ENCODE measurements at places on chromosomes 13 and 19.

GRCh38 chr19:4124638-4125037 is 716 bp upstream of the MAP2K2 start:
- no peak for DNase-seq

DNA sequence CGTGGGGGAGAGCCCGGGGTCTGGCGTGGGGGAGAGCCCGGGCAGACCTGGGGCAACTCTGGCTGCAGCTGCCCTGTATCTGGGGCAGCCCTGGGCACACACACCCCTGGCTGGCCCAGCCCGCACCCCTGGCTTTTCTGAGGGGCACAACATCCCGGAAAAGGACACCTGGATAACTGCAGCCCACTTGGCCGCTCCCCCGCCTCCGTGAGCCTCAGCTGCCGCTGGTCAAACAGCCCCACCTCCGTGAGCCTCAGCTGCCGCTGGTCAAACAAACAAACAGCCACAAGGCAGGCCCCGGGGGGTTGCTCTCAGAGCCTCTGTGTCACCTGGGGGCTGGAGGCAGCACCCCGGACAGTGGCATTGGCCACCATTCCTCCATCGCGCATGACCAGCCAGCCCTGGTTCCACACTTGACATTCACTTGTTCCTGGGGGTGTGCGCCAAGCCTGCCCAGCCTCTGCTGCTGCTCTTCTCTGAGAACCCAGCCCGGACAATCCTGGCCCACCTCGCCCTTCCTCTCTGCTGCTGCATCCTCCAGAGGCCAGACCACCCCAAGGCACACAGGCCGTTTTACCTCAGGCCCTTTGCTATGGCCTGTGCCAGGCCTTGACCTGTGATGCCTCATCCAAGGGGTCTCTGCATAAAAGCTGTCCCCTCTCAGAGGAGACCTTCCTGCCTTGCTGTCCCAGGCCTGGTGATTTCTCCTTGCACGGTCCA is 19.9 kb downstream of the CEBPG start:
- DNase-seq: no peak

GRCh38 chr13:97238883-97239282 is 16.8 kb downstream of the MBNL2 start:
- no peak for DNase-seq

DNA sequence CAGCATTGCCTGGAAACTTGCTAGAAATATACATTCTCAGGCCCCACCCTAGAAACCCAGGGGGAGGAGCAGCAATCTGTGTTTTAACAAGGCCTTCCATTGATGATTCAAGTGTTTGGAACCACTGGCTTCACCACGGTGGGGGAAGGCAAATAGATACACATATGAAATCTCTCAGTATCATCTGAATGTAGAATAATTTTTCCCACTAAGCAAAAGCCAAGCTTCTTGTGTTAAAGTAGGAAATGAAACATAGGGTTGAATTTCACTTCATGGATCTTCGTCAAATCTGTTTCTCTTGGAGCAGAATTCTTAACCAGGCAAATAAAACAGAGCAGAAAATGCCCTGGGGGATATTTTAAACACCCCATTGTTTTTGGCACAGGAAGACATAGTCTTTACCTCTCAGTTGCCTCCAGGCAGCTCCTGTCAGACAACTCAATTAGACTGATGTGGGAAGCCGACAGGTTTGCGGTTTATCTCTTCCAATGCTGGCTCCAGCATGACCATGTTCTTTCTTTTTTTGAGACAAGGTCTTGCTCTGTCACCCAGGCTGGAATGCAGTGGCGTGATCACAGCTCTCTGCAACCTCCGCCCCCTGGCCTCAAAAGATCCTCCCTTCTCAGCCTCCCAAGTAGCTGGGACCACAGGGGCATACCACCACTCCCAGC is 213.0 kb downstream of the FOXO1 start:
- no peak for DNase-seq

GRCh38 chr19:49217382-49217781 is 59.8 kb downstream of the TRPM4 start:
- peak; percentile 75 for DNase-seq

GRCh38 chr19:3132971-3133792 is 2.7 kb upstream of the GNA15 start:
- DNase-seq: no peak

GRCh38 chr19:18853755-18854427 is 22.1 kb downstream of the UPF1 start:
- no peak for DNase-seq

DNA sequence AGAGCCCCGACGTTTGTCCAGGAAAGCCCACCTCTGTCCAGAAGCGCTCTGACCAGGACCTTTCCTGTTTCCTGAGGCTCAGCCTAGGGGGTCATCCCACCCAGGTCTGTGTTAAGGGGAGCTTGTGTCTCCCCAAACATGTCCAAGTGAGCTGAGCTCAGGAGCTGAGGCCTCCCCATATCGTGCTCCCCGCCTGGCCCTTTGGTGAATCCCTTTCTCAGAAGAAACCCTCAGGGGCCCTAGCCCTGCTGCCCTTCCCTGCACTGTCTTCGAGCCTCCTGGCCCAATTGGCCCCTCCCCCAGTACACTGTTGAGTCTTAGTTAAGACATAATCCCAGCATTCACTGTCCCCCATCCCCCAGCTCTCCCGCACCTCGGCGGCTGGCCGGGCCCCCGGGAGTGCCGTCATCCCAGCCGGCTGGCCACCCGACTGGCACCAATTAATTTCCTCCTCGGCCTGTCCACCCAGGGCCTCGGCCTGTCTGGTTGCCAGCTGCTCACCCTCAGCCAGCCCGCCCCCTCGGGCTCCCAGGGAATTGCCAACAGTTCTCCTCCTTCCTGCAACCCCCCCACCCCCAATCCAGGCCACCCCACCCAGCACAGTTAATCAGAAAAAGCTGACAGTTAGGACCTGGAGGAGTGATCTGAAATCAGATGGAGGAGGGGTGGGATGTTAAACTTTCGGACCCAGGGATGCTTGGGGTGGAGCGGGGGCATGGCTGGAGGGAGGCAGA is 13.6 kb downstream of the IER2 start:
- DNase-seq: no peak

- no peak for DNase-seq
These were observed 245.8 kb upstream of the SGCG start for GRCh38 chr13:22934744-22935523.

- DNase-seq: no peak
These were observed 468.1 kb downstream of the FGF9 start for GRCh38 chr13:22138947-22139346.

GRCh38 chr19:52398081-52398441 is 412 bp downstream of the ZNF528 start:
- no peak for DNase-seq

- no peak for DNase-seq
These were observed 36.1 kb downstream of the CRTC1 start for GRCh38 chr19:18719541-18719940.

DNA sequence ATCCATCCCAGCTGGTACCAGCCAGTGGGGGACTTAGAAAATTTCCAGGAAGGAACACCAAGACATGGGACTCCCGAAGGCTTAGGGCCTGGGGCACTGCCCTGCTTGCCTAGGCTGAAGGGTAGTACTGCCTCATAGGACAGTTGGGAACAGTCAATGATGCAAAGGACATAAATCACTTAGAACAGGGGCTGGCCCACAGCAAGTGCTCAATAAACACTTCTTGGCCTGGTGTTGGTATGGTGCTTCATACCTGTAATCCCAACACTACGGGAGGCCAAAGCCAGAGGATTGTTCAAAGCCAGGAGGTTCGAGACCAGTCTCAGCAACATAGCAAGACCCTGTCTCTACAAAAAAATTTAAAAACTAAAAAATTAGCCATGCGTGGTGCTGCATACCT is 5.8 kb downstream of the KEAP1 start:
- DNase-seq: no peak

GRCh38 chr19:7535047-7535997 is at the start of gene PNPLA6:
Gene PNPLA6, plus strand, starts transcription at chr19:7535717. Its CDS starts 72 bp downstream, at chr19:7535789.
- peak; percentile 55 for DNase-seq

- DNase-seq: no peak
These were observed 152.0 kb upstream of the SLC10A2 start for GRCh38 chr13:103218253-103218652.

DNA sequence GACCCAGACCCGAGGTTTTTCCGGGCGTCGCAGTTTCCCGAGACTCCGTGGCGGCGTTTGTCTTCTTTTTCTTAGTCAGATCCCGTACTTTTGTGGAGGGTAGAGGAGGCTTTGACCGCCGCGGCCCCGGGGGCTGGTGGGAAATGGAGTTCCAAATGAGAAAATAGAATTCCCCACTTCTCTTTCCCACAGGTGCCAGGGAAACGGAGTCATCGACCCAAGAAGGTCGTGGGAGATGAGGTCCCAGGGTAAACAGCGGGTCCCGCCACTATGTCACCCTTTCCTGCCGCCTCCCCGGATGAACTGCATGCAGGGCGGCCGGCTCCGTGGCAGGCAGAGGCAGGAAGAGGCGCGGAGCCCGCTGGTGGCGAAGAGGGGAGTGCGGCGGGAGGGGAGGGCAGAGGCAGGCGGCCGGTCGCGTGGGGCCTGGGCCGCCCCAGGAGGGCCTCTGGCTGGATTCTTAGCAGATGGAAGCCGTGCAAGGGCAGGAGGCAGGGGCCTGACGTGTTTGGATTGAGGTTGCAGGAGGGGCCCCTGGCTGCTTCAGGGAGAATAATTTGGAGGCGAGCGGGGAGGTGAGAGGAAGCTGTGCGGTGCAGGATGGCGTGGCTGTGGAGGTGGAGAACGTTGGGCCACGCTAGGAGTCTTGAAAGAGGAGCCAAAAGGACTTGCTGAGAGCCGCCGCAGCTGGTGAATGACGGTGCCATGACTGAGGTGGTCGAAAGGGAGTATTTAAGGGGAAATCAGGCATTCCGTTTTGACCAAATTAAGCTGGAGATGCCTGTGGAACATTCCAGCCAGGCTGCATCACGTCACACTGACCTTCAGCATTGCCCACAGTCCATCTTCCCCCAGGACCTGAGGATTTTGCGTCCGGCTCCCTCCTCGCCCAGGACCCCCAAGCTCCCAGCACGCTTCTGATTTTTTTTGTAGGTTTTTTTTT is 11.7 kb downstream of the CYTH2 start:
- DNase-seq: no peak

GRCh38 chr13:96141032-96141431 is 51.1 kb downstream of the HS6ST3 start:
- DNase-seq: no peak

DNA sequence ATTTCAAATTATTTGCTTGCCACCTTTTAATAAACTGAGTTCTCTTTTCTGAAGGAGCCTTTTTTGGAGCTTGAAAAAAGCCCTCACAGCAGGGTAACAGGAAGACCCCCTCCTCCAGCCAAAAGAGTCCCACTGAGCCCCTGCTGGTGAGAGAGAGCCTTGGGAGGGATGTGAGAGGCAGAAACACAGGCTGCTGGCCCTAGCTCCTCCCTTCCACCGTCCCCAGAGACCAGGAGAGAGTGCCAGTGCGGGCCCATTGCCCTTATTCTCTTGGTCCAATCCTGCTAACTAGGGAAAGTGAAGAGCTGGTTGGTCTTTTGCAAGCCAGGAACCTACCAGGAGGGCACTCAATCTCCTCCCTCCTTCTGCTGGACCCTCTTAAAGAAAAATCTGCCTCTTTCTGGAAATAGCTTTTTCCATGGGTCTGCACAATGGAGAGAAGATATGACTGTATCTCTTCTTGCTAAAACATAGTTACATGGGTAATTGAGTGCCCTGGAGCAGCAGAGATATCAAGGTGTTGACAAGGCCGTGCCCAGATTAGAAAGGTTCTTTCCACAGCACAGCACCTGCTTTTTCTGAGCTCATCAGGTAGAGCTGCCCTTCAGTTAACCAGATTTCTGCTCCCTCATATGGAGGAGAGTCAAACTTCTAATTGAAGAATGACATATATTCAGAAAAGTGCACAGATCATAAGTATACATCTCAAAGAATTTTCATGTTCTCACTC is 113.9 kb downstream of the LRCH1 start:
- no peak for DNase-seq

GRCh38 chr13:31043957-31044356 is 111.5 kb downstream of the TEX26 start:
- DNase-seq: no peak

DNA sequence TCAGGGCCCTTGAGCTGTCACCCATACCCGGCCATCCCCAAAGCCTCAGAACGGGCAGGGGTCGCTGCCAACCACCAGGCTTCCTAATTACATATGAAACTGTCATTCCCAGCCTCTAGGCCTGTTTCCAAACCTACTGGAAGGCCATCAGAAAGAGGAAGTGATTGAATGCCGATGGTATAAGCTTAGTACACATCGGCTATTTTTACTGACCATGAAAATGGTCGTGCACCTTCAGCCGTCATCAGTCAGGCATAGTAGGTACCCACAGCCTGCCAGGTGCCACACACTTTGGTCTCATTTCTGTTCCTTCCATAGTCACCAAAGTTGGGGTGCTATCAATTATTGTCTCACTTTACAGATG is 10.2 kb downstream of the KRI1 start:
- no peak for DNase-seq

DNA sequence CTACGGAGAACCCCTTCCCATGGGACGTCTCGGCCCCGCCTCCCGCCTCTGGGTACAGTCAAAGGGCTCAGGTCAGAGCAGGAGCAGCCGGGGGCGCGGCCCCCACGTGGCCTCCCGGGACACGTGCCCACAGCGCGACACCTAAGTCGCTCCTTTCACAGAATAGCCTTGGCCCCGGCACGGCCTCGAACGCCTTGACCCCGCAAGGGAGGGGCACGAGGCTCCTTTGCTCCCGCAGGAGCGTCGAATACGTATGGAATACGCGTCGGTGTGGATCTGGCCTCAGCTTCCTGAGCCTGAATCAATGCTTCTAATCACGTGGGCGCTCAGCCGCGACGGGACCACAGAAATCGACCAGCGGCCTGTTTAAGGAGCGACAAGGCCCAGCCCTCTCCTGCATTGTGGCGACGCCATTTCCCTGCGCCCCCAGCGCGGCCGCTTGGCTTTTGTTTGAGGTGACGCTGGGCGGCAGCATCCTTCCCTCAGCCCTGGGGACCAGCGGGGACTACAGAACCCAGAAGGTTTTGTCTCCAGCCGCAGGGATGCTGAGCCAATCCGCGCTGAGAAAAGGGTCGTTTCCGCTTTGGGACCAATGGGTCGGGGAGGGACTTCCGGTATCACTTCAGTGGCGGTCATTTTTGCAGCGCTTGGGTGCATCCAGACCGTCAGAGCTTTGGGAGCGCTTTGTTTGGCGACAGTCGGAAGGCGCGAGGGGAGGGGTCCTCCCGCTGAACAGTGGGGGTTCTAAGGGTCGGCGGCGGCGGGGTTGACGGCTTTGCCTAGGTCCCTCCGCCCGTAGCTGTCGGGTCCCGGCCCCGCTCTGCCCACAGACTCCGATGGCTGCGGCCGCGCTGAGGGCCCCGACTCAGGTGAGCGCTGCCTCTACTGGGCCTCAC is at the start of gene ZIK1:
TSS of gene ZIK1 (plus strand) at position 625 of the 896 bp plus-strand sequence. CDS start at position 837, 212 bp downstream.
- no peak for DNase-seq

DNA sequence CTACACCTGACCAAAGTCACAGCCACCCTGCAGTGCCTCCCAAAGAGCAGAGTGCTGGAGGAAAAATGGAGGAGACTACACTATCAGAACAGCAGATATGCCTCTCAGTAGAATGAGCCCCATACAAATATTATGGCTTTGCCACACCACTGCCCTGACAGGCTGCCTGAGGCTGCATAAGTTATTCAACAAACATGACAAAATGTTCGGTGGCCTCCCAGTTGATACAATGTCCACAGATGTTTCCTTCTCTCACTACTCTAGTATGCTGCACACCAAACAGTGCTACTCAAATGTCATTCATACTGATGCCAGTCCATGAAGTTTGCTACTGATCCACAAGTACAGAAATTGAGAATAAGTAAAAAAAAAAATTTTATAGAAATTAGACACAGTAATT is 41.0 kb downstream of the N4BP2L2 start:
- no peak for DNase-seq

Data from NCI-H2029 treated with DMSO at 0.1 percent for 48 hours (cell line).